ENCODE measurements at places on chromosomes 7 and 10.

- DNase-seq, result no peak
Observed at GRCh38 chr10:19532411-19532810, 283.8 kb upstream of the PLXDC2 start.

GRCh38 chr7:151408839-151409666 is 785 bp downstream of the WDR86 start:
- DNase-seq, result no peak

- no peak for DNase-seq
Observed at GRCh38 chr10:48467669-48468068, 137.2 kb downstream of the ARHGAP22 start.

- no peak for DNase-seq
Observed at GRCh38 chr7:44236333-44236728, 35.6 kb downstream of the YKT6 start.

DNA sequence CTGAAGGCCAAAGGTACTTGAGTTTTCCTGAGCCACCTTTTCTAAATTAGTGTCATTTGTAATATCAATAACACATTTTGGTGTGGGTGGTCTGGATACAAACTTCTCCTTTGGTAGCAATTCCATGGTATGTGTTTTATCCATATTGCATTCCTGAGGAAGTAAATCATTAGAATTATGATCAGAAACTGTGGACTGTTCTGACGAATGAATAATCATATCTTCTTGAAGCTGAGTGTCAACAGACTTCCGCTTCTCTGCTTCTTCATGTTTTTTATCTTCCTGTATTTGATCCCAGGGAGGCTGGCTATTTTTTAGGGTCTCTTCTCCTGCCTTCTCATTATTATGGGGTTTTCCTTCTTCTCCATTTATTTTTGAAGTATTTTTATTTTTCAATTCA is 81.4 kb downstream of the NRBF2 start:
- no peak for DNase-seq

- no peak for DNase-seq
Observed at GRCh38 chr7:44673771-44674170, 67.3 kb downstream of the OGDH start.

GRCh38 chr10:33965795-33966581 is 631.5 kb upstream of the NRP1 start:
- no peak for DNase-seq

- no peak for DNase-seq
Observed at GRCh38 chr7:93890464-93891068, at the start of gene TFPI2. TFPI2 (minus strand) TSS chr7:93890753; CDS start chr7:93890678, 75 bp downstream.

DNA sequence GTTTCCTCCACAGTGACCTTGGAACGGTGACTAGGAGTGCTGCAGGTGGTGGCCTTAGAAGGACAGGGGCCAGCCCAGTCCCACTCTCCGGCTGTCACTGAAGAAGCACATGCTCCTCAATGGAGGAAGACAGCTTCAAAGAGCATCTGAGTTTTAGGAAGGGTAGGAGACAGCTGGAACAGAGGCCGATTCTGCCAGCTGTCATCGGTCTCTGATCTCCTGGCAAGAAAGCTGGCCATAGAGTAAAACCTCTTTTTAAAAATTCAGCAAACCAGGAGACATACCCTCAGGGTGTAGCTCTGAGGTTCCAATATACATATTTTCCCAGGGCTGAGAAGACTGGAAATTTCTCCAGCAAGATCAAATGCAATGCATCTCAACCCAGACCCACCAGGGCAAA is 55.9 kb downstream of the KCNMA1 start:
- DNase-seq, result no peak

DNA sequence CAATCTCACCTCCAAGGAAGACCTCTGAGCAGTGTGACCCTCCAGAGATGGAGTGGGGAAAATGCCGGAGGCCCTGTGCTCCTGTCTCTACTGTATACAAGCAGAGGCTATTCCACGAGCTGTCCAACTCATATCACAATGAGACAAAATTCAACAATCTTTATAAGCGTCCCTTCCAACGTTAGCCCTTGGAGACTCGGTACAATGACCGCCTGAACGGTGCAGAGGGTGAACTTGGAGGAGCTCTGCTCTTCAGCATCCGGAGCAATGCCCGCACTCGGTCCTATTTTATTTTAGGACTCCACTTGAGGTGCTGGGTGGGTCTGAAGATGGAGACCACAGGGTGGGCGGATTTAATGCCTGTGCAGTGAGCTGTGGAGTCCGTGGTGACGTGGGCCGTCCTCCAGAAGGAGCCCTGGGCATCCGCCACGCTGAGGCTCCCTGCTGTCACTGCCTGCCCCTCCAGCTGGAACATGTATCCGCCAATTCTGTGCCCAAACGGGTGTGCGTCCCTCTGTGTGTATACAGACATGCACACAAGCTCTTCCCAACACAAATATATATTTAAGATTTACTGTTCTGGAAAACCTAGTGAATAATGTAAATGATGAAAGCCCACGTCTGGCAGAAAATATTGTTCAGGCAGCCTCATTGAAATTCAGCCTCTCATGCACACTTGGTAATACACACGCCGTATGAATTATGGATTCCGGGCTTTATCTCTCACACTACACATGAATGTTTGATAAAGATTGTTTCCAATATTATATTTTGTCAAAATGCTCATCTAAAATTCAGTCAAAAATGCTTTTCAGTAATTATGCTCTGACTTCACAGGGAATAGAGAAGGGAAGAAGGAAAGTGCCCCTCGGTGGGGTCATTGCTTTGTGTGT is 239.9 kb upstream of the ZMIZ1 start:
- no peak for DNase-seq

- no peak for DNase-seq
Observed at GRCh38 chr7:102991077-102991539, 78.3 kb downstream of the LRRC17 start.

- no peak for DNase-seq
Observed at GRCh38 chr10:120521880-120522279, 64.9 kb downstream of the PLPP4 start.

GRCh38 chr7:107867858-107868466 is 23.0 kb upstream of the DLD start:
- DNase-seq, result no peak

DNA sequence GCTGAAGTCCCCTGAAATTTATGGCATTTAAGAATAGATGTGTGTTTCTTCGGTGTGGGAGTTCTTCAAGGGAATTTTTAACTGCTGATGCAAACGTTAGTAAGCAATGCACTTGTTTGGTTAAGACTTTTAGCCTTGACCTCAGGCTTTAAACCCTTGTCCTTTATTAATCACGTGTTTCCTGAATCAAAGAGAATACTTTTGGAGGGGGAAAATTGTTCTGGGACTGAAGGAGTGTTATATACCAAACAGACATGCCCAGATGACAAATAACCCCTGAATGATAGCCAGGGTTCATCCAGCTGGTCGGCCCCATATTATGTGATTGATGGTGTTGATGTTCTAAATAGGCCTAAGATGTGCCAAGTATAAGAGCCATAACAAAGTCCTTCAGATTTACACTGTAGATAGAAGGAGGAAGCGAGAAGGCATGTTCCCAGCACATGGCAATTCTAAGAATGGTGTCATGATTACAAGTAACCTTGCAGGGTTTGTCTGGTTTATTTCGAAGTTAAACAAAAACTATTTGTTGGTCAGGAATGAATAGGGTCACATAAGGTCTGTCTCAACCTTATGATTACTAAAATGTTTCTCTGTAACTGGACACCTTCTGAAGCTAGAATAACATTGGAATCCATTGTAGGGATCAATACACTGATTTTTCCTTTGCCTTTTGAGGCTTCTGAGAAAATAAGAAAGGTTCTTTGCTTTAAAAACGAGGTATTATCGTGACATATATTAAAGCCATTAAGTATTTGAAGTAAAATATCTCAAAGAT is 124.2 kb upstream of the SEM1 start:
- peak; percentile 8 for DNase-seq

DNA sequence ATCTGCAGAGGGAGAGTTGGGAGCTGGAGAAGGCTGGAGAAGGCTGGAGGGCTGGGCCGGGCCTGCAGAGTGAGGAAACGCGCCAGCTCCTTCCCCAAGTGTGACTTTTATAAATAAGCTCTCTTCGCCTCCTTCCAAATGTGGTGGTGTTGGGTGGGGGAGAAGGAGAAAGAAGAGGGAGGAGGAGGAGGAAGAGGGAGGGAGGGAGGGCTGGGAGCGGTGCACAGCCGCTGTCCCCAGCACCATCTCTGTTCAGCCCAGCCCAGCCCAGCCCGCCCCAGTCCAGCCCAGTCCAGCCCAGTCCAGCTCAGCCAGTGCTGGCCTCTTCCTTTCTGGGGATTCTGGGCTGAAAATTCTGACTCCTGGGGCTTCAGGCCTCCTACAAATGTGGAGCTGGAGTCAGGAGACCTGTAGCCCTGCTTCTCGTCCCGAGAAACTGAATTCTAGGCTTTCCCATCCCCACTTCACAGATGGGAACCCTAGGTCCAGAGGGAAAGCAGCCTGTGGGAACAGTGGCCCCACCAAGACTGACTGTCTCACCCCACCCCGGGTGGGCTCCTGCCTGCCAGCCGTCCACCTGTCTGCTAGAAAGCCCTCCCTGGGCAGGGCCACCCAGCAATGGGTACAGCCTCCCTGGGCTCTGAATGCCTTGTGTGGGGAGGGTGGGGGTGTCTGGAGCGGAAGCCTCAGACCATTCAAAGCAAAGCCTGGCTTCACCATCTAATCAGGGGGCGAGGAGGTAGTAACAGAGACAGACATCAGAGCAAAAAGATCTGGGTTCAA is 2.3 kb downstream of the STX1A start:
- DNase-seq, result no peak

DNA sequence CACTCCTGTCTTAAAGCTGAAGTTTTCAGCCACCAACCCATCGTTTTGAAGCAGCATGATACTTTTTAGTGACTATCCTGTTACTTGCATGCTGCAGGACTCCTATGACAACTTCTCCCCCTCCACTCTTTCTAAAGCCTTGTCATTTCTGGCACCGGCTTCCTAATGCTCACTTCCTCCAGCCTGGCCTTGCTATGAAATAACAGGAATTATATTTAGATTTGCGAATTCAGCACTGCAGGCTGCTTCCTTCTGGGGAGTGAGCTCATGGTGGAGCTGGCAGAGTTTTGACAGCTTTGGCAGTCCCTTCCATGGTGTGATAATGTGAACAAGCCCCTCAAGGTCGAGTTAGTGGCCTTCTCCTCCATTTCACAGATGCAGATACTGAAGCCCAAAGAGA is 13.4 kb downstream of the BLNK start:
- DNase-seq, result no peak

- DNase-seq, result no peak
Observed at GRCh38 chr10:71638822-71639719, 80.5 kb downstream of the C10orf105 start.

DNA sequence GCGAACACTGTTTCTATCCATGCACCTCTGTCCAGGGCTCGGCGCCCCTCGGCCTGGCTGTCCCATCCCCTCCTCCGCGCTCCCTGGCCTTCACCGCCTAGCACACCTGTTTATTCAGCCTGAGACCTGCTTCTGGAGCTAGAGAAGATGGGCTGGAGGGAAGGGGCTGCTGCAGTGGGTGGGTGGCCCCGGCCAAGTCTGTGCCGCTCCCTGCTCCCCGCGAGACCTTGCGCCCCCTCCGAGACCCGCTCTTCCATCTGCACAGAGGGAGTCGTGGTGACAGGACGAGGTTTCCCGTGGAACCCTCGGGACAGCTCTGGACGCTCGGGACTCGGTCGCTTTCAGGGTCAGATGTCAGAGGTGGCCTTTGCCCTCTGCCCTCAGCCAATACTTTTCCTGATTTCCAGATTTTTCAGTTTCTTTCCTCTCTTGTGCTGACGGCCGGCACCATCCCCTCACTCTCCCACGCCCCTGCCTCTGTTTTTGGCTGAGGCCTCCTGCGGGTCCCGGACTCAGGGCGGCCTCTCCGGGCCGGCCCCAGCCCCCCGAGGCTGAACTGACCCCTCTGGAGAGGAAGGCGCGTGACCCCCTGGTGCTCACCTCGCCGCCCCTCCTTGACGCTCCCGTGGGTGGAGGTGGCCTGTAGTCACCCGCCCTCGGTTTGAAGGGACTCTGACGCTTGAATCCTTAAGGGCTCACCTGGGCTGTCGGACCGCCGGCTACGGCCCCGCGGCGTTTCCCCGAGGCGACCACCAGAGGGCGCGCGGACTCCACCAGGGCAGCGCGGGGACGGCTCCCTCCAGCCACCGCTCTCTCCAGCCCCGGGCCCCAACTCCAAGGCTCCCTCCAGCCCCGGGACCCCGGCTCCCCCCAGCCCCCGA is 15.6 kb downstream of the SHH start:
- peak; percentile 16 for DNase-seq

- peak; percentile 23 for DNase-seq
Observed at GRCh38 chr7:2242541-2243429, 759 bp downstream of the NUDT1 start.

DNA sequence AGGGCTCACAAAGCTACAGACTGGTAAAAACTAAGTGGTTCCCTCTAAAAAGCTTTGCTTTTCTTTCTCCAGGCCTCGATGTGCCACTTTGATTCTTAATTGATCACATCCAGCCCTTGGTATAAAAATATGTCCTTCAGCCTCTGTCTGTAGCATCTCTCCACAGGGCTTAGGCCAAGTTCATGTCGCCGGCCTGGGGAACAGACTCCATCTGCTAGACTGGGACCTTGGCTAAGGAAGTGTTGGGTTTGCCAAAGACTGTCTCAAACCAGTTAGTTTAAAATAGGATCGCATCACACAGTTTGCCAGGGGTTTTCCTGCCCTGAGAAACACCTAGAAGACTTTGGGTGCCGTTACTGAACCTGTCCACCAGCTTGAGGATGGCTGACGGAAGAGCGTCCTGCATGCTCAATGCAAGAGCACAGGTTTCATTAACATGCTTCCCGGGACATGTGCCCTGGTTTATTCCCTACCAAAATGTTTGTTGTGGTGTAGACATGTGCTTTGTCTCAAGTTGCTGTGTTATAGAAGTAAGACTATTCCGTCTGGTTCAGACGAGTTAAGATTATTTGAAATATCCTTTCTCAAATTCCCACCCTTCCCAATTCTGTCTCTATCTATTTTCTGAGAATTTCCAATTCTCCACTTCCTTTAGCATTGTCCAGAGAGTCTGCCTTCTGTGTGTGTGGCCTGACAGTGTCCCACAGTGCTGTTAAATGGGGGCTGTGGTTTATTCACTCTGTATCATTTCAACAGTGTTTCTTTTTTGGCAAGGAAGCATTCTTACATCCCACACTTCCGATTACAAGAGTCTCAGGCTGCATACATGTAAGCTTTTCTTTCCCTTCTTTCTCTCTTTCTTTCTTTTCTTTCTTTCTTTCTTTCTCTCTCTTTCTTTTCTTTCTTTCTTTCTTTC is 334.7 kb downstream of the INHBA start:
- no peak for DNase-seq

- no peak for DNase-seq
Observed at GRCh38 chr10:92688573-92688926, 1.2 kb upstream of the HHEX start.

Data from NCI-H1092 treated with DMSO at 0.1 percent for 48 hours (cell line).